IPS DF 6.9 (cell line): ENCODE measurements at places on chromosomes 5 and 9.
A peak's percentile ranks its signal among the peaks of the same experiment; 100 is the strongest.

- DNase-seq, result no peak
Observed at GRCh38 chr9:20048985-20049384, 260.1 kb upstream of the SLC24A2 start.

GRCh38 chr9:124008303-124008693 lies 3.3 kb upstream of the LHX2 start:
- no peak for DNase-seq

GRCh38 chr5:110027527-110028322 lies 338.0 kb downstream of the MAN2A1 start:
- no peak for DNase-seq

GRCh38 chr5:157271740-157272271 lies 5.9 kb downstream of the CYFIP2 start:
- DNase-seq, result no peak

DNA sequence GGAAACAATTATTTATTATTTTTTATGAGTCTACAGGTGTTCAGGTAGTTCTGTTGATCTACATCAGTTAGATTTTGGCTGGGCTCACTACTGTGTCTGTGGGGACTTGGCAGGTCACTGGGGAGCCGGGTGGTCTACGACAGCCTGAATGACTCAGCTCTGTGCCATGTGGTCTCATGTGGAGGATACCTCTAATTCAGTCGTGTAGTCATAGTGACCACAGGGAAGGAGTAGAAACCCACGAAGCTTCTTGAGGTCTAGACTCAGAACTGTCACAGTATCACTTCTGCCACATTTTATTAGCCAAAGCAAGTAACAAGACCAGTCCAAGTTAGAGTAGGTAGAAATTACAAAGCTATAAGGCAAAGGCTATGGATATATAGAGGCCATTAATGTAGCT lies 64.7 kb upstream of the GRAMD2B start:
- DNase-seq, result no peak

- no peak for DNase-seq
Observed at GRCh38 chr5:1781107-1781506, 18.5 kb downstream of the MRPL36 start.

DNA sequence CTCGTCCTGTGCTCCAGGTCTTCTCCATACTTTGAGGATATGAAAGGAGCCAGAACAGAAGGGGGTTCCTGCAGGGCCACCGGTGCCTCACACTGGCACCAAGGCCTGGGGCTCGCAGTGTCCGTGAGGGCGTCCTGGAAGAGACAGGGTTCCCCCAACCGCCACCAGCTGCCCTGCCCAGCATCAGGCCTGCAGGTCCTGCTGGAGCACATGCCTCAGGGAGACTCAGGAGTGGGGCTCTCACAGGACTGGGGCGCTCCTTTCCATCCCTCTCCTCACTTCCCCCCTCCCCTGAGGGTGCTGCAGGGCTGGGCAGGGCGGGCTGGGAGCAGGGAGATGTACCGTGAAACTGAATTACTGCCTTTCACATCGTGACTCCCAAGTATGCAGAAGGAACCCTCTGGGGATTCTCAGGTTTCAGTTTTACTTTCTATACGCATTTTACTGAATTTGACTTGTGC lies 31.7 kb downstream of the CEP72 start:
- no peak for DNase-seq

DNA sequence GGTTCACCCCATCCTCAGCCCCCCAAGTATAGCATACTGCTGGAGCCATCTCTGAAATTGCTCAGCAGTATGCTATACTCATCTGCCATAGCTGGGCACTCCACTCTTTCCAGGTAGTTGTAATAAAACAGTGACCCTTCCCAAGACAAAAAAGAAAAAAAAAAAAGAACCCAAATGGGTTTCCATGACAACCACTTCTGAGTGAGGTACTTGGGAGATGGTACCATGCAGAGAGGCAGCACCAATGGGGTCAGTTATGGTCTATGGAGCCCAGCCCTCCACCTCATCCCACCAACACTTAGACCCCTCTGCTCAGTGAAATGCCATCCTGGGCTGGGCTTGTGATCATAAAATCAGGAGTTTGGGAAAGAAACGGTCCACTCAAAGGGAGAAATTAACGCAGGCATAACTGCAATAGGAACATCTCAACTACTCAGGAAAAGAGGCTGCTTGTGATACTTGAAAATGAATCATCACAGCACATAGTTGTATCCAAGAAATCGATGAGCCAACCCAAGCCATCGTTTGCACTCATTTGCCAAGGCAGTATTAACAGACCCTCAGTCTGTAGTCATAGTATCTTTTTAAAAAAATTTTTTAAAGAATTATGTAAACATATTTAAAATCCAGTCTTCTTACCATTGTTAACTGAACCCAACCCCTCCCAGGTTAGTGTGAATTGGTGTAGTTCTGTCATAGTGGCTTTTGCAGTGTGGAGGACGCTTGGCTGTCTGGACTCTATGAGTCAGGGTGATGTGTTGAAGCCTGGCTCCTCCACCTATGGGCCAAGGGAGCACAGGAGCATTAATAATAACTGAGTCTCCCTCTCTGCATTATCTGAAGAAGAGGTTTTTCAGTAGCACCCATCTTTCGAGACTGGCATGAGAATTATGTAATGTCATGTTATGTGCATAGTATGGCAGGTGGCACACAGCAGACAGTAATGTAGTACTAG lies 402.7 kb downstream of the SPOCK1 start:
- DNase-seq, result no peak

DNA sequence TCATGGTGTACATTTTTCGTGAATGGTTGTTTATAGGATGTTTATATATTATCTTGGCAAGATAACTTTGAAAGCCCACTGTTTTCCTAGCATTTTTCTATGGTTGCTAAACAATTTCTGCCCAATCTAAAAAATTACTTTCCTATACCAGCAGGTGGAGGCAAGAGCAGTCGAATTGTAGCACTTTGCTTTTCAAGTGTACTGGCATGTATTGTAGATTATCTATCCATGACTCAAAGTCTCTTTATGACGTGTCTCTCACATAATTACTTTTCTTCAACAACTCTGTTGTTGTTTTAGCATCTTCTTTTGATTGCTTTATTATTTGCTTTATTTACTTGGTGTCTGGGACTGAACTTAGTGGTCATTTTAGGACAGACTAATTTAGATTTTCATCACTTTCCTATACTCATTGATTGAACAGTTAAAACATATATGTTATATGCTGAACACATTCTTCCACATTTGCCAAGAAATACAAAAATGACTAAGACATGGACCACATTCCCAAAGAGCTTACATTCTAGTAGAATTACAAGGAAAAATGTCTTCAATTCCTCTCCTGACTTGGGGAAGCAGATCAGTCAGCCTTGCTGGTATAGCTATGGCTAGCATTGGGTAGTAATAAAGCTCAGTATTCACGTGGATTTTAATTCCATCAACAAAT lies 20.7 kb downstream of the NLN start:
- DNase-seq, result no peak

GRCh38 chr5:125269926-125270325 lies 523.5 kb upstream of the ZNF608 start:
- DNase-seq, result no peak

DNA sequence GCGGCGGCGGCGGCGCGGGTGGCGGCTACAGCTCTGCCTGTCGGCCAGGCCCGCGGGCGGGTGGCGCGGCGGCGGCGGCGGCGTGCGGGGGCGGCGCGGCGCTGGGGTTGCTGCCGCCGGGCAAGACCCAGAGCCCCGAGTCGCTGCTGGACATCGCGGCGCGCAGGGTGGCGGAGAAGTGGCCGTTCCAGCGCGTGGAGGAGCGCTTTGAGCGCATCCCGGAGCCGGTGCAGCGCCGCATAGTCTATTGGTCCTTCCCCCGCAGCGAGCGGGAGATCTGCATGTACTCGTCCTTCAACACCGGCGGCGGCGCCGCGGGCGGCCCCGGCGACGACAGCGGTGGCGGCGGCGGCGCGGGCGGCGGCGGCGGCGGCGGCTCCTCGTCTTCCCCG lies 296 bp downstream of the ZSWIM6 start:
- no peak for DNase-seq

- DNase-seq, result no peak
Observed at GRCh38 chr5:14397717-14398116, 183.9 kb upstream of the OTULINL start.

- DNase-seq, result no peak
Observed at GRCh38 chr5:73939557-73939956, 313.6 kb downstream of the ARHGEF28 start.

- no peak for DNase-seq
Observed at GRCh38 chr5:151318850-151319732, 15.5 kb upstream of the SLC36A3 start.

DNA sequence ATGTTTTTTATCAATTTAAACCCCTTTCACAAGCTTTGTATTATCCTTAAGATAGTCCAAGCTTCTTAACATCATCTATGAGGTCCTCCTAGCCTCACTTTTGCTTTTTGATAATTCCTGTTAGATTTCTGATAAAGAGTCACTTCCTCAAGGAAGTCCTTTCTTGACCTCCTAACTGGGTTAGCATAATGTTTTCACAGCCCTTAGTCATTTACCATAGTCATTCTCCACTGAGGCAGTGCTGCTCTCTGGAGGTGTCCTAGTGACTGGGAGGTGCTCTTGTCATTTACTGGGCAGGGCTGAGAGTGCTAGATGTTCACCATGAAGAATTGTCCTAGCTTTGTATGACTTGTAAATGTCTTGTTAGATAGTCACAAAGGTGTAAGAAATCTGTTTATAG lies 26.4 kb downstream of the TNPO1 start:
- no peak for DNase-seq

GRCh38 chr9:87137718-87138117 lies 190.4 kb upstream of the GAS1 start:
- DNase-seq, result no peak

DNA sequence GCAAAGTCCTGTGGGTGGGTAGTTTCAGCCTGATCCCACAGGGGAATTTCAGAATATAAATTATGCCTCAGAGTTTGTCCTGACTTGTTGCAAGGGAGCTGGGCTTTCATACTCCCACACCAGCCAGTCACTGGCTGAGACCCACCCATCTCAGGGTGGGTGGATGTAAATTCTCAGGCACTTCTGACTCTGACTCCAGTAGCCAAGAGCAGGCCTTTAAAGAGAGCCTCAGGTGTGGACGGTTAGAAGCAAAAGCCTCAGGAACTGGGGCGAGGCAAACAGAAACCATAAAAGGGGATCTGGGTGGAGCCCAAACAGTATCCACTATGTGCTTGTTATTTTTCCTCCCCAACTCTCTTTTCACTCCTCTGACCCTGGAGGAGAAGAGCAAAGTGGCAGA lies 28.6 kb upstream of the FBXW11 start:
- DNase-seq, result no peak

GRCh38 chr9:2126331-2126803 lies 111.2 kb downstream of the SMARCA2 start:
- no peak for DNase-seq

GRCh38 chr5:59615272-59615671 lies 278.3 kb downstream of the PDE4D start:
- DNase-seq, result no peak

- no peak for DNase-seq
Observed at GRCh38 chr9:84829997-84830696, 160.6 kb downstream of the NTRK2 start.

DNA sequence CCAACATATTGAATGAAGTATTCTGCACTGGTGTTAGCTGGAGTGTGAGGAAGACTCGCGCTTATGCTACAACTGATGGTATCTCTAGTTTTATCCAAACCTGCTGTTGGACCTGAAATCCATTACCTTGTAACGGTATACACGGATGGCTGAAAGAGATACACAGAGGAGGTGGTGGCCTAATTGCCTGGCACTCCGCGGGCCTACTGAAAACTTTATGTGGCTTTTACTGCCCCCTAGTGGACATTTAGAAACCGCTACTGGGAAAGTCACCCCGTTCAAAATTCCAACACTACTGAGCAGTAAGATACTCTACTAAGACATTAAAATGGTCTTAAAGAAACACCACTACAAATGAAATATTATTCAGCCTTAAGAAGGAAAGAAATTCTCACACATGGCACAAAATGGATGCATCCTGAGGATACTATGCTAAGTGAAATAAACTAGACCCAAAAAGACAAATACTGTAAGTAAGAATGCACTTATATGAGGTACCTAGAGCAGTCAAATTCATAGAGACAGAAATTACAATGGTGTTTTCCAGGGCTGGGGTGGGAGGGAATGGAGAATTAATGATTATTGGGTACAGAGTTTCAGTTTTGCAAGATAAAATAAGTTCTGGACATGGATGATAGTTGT lies 100.4 kb downstream of the TTLL11 start:
- DNase-seq, result peak; percentile 63

DNA sequence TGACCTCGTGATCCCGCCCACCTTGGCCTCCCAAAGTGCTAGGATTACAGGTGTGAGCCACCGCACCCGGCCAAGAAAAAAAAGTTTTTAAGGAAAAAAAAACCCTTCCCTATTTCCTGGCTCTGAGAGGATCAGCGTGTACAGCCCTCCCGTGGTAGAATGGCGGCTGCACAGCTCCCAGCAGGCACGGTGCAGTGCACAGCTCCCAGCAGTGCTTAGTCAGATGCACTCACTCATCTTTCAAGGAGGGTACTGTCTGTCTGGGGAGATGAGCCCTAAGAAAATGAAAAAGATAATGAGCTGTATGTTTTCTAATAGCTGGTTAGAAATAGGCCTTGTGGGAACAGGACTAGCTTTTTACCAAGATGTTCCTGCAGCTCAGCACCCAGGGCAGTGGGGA lies 36.7 kb upstream of the SLC2A8 start:
- DNase-seq, result no peak

GRCh38 chr9:79581388-79581787 lies 9.6 kb downstream of the TLE4 start:
- no peak for DNase-seq

DNA sequence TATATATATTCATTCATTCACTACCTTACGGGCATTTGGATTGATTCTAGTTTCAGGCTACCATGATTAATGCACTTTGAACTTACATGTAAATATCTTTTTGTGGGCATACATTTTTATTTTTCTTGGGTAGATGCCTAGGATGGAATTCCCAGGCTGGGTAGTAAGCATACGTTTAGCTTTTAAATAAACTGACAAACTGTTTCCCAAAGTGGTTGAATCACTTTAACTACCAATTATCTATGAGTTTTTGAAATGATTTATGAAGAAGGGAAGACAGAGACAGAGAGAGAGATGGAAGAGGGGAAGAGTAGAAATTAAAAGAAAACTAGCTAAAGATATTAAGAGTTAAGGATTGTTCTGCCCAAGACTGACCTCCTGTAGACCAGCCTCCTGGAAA lies 612.6 kb downstream of the PSAT1 start:
- no peak for DNase-seq

DNA sequence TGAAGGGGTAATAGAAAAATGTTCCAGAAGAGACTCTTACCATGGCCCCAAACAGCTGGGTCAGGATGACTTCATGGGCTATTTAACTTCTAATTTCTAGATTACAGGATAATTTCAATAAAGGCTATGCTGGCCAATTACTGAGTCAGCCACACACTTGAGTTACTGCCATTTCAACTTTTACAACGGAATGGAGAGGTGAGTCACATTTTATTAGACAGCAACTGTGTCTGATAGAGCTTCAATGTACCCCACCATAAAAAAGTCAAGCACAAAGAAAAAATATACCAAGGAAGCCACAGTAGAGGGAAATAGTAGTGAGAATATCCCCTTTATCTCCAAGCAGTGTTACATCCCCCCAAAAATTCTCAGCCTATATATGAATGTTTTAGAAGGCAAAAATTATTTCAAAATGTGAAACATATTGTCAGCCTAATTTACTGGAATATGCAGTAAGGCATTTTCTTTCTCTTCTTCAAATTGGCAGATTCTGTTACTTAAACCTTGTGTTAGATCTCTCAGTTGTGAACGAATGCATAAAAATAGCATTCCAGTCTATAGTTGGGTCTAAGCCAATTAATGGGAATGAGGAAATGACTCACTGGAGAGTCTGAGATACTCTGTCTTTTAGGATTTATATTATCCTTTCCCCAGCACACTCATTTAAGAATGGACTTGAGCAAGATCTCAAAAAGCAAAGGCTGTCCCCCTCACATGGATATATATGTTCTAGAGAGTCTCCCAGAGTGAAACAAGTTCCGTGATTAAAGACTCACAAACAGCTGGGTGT lies 47.1 kb upstream of the RAI14 start:
- no peak for DNase-seq
